ENCODE measurements at places on chromosomes 1 and 21.

DNA sequence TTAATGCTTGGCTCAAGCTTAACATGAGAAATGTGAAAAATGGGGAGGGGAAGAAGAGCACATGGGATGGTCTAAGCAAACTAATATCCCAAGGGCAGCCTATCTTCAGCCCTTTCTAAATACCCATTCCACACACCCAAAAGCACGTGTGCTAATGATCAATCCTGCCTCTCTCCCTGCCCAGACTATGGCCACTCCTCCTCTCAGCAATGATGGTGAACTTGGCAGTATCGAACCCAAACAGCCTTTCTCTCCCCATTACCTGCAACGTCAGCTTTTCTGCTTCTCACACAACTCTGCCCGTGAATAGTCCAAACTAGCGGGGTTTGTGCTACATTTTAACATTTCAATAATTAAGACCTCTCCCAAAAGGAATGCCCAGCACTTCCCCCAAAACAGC, 41.6 kb downstream of the SSBP3 start:
- H3K36me3 ChIP-seq: no peaks in the 10 kb centered on the region
- peaks cover 35% of the 10 kb centered on the region for H3K4me1 ChIP-seq
- no peak for DNase-seq
- no peak overlapping the region for H3K27ac ChIP-seq

DNA sequence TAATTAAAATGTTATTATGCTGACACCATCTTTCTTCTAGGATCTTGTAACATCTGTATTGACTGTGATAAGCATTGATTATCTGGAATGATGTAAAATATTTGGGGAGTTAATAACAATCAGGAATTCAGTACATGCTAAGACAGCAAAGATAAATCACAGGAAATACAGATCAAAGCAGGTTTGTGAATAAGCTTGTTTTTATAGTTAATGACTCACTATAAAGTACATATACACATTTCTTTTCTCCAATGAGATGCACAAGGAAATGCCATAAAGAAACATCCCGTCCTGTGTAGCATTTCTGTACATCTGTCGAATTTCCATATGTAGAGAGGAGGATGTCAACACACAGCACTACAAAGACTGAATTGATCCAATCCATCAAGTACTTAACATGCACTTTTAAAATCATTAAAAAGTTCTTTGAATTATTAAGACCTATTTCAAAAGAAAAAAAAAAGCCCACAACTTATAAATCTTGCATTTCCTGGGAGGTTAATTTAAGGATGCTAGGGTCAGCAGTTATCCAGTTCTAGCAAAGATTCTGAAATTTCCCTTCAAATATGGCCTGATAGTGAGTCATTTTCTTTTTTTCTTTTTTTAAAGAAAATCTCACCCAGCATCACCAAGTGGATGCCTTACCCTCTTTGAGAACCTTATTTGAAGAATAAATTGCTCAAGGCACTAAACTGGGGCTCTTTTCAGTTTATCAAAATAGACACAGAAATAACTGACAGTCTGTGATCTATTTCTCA, 243.2 kb upstream of the NR5A2 start:
- H3K4me3 ChIP-seq: no peak overlapping the region
- DNase-seq: no peak
- no peaks in the 10 kb centered on the region for H3K27me3 ChIP-seq
- H3K27ac ChIP-seq: no peak overlapping the region
- no peaks in the 10 kb centered on the region for H3K36me3 ChIP-seq

DNA sequence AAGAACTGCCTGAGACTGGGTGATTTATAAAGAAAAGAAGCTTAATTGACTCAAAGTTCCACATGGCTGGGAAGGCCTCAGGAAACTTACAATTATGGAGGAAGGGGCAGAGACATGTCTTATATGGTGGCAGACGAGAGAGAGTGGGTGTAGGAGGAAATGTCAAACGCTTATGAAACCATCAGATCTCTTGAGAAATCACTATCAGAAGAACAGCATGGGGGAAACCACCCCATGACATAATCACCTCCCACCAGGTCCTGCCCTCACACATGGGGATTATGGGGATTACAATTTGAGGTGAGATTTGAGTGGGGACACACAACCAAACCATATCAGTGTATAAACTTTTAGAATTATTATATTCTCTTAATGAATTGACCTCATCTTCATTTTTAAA, 335.9 kb upstream of the DPYD start:
- H3K4me1 ChIP-seq: no peaks in the 10 kb centered on the region
- no peaks in the 10 kb centered on the region for H3K36me3 ChIP-seq
- no peak for DNase-seq
- H3K27ac ChIP-seq: no peak overlapping the region
- H3K27me3 ChIP-seq: no peaks in the 10 kb centered on the region

DNA sequence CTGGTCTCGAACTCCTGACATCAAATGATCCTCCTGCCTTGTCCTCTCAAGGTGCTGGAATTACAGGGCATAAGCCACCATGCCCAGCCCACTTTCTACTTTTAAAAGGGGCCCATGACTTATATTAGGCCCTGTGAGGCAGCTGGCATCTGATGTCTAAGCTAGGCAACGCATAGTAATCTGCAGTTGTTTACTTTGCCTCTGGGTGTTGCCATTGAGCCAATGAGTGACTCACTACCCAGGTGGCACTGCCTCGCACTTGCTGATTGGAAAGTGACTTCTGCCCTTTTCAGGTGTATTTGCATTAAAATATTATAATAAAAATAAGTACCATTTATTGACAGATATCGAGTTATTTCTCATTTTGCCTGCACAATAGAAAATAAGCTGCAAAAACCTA, 84.9 kb downstream of the KIF14 start:
- no peak for DNase-seq
- no peaks in the 10 kb centered on the region for H3K36me3 ChIP-seq
- no peak overlapping the region for H3K4me3 ChIP-seq

DNA sequence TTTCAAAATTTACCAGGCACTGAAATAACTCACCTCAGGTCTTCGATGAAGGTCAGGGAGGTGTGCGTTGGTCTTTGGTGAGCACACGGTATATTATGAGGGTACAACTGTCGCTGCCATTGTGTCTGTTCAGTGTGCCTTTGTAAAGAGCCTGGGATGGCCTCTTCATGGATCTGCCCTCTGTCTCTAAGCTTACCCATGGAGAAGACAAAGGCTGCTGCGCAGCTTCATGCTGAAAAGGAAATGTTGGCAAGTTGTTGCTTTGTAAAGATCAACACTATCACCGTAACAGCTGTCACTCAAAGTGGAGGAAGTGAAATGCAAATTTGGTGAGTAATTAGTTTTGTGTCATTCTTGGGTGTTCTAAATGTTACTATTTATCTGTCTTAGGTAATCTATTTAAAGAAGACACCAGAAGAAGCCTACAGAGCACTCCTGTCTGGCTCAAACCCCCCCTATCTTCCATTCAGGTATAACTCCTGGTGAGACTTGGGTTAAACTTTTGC, 71.6 kb downstream of the CDC14A start:
- H3K4me3 ChIP-seq: no peak overlapping the region
- no peak overlapping the region for H3K27ac ChIP-seq
- H3K36me3 ChIP-seq: no peaks in the 10 kb centered on the region
- H3K27me3 ChIP-seq: no peaks in the 10 kb centered on the region

DNA sequence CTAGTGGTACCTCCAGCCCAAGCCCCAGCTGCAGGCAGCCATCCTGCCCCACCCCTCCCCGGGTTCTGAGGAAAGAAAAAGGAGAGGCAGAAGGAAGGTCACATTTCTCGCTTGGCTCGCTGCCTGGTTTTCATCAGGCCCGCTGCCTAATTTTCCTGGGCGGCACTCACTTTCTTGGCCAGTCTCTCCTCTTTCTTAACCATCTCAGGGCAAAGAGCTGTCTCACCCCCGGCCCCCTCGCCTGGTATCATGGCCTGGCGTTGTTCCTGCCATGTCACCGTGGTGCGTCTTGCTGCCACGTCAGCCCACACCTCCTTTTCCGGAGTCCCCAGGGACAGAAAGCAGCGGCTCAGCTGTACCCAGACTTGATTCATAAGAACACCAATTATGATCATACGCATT, 26.6 kb upstream of the CASZ1 start:
- H3K36me3 ChIP-seq: no peaks in the 10 kb centered on the region
- no peaks in the 10 kb centered on the region for H3K4me1 ChIP-seq
- DNase-seq: no peak
- peaks cover 69% of the 10 kb centered on the region for H3K27me3 ChIP-seq
- no peak overlapping the region for H3K4me3 ChIP-seq

DNA sequence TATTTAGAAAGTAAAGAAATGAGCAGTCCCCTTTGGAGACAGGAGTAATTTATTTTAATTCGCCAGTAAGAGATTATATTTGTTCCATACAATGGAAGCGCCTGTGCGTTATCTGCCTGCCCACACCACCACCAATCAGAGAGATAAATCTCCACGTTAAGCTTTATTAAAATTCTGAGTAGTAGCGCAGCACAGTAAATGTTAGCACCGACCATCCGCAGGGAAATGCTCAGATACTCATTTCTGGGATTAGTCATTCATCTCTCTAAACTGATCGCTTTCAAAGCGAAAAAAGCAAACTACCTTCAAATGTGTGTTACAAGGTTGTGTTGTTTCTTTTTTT, 1.2 kb downstream of the ETS2 start:
- H3K27me3 ChIP-seq: no peaks in the 10 kb centered on the region
- no peak for DNase-seq
- peak overlapping the region; percentile 86 for H3K4me3 ChIP-seq
- peak overlapping the region; percentile 93 for H3K27ac ChIP-seq
- H3K36me3 ChIP-seq: peaks cover 5% of the 10 kb centered on the region

GRCh38 chr1:10295481-10296085, 85.2 kb downstream of the KIF1B start:
- H3K27ac ChIP-seq: no peak overlapping the region
- no peaks in the 10 kb centered on the region for H3K4me1 ChIP-seq
- H3K27me3 ChIP-seq: no peaks in the 10 kb centered on the region
- no peak for DNase-seq
- H3K36me3 ChIP-seq: peaks cover 55% of the 10 kb centered on the region

DNA sequence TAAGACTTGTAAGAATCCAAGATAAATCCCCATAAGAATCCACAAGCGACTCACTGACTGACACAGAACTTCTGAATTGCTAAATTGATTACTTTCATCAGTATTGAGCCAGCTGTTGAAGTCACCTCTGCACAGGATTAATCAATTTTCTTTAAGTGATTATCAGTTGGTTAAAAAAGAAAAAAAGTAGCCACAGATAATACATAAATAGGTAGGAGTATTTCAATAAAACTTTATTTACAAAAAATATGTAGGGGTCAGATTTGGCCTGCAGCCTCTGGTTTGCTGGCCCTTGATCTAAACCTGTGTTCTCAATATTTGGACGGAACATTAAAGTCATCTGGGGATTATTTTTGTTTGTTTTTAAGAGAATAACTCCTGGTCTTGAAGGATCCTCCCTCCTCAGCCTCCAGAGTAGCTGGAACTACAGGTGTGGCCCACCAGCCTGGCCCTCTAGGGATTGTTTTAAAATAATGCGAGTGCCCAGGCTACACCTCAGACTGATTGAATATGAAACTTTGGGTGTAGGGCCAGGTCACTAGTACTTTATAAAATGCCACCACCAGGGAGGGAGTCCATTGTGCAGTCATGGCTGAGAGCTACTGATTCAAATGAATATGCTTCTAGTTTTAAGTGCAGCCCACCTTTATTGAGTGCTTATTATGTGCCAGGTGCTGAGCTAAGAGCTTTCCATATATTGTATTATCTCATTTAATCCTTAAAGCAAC, 6.8 kb upstream of the TMEM183A start:
- no peak for DNase-seq
- H3K36me3 ChIP-seq: no peaks in the 10 kb centered on the region
- no peaks in the 10 kb centered on the region for H3K4me1 ChIP-seq
- no peak overlapping the region for H3K4me3 ChIP-seq
- no peak overlapping the region for H3K27ac ChIP-seq

DNA sequence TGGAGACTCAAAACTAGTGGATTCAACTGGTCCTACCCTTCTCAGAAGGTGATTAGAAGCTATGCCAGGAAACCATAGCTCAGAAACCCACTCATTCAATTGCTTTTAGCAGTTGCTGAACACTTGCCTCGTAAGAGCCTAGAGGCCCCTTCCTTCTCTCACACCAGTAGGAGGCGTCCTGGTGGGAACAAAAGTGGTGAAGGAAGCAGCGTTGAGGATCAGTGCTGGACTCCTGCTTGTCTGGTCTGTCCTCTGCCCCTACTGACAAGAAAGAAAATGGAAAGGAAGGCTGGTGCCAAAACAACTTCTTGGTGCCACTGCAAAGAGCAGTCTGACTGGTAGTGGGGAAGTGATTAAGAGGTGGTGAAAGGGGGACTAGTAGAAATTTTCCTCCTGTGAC, 269.7 kb downstream of the LMO4 start:
- H3K4me1 ChIP-seq: no peaks in the 10 kb centered on the region
- H3K27me3 ChIP-seq: no peaks in the 10 kb centered on the region
- no peak for DNase-seq
- H3K4me3 ChIP-seq: no peak overlapping the region
- no peak overlapping the region for H3K27ac ChIP-seq
- H3K36me3 ChIP-seq: no peaks in the 10 kb centered on the region

DNA sequence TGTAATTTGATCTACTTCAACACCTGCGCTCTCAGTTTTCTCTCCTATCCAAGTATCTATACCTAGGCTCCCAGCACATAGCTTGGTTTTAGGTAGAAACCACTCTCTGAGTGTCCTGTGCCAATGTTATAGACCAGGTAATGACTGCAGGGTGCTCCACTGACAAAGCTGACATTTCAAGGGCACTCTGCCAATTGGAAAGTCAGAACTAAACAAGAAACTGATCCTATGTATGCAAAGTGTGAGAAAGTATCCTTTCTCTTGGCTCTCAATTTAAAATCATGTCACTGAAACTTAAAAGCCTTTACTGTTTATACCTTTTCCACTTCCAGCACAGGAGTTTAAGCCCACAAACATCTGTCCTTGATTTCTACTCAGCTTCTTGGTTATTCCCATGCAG, 45.0 kb upstream of the AIM2 start:
- no peak overlapping the region for H3K27ac ChIP-seq
- H3K27me3 ChIP-seq: no peaks in the 10 kb centered on the region
- no peak overlapping the region for H3K4me3 ChIP-seq
- no peaks in the 10 kb centered on the region for H3K4me1 ChIP-seq

- H3K4me1 ChIP-seq: no peaks in the 10 kb centered on the region
- no peak overlapping the region for H3K27ac ChIP-seq
- H3K27me3 ChIP-seq: no peaks in the 10 kb centered on the region
- no peaks in the 10 kb centered on the region for H3K36me3 ChIP-seq
- H3K4me3 ChIP-seq: no peak overlapping the region
Observed at GRCh38 chr1:233241759-233242158, 53.8 kb downstream of the PCNX2 start.

- no peak overlapping the region for H3K27ac ChIP-seq
- H3K4me3 ChIP-seq: no peak overlapping the region
- no peaks in the 10 kb centered on the region for H3K27me3 ChIP-seq
- no peaks in the 10 kb centered on the region for H3K36me3 ChIP-seq
Observed at GRCh38 chr1:16410803-16411202, 26.4 kb downstream of the SPATA21 start.

DNA sequence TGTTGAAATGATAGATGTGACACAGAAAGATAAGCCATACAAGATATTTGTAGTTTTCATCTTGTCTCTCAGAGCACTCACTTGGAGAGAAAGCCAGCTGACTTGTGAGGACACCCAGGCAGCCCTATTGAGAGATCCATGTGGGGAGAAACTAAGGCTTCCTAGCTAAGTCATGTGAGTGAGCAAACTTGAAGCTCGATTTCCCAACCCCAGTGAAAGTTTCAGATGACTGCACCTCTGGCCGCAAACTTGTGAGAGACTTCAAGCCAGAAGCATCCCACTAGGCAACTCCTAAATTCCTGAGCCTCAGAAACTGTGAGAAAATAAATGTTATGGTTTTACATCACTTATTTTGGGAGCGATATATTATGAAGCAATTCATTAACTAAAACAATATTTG, 832.3 kb downstream of the LTN1 start:
- H3K4me1 ChIP-seq: no peaks in the 10 kb centered on the region
- H3K27me3 ChIP-seq: no peaks in the 10 kb centered on the region
- H3K36me3 ChIP-seq: no peaks in the 10 kb centered on the region
- no peak overlapping the region for H3K27ac ChIP-seq
- no peak for DNase-seq
- no peak overlapping the region for H3K4me3 ChIP-seq

Data from tibial artery (tissue), 4 donors.